ENCODE measurements at places on chromosomes 6 and 20. TPM values are rescaled to one million over a fixed set of nuclear protein-coding genes. Genes with fewer than 3 reads are reported as not detected.

The GSTA2 gene
- 76.1 TPM for total RNA-seq

DNA sequence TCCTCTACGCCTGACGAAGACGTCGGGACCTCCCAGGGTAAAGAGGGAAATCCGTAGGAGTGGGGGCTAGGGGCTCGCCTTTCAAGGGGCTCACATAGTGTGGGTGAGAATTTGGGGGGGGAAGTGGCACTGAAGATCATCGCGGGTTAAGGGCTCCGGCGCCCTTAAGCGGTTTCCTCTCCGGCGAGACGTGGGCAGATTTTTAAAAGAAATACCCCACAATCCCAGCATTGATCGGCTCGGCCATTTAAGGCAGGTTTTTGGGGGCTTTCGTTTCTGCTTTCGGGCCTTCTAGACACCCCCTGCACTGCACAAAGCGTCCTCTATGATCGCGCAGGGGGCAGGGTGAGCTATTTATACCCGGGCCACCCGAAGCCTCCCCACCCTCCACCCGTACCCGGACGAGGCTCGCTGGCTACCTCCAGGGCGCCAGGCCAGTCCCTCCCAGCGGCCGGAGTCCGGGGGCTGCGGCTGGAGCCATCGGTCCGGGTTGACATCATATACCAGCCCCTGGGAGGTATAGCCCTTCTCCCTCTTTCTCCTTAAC, 1.2 kb downstream of the NKX2-2 start:
- DNase-seq = no peak

DNA sequence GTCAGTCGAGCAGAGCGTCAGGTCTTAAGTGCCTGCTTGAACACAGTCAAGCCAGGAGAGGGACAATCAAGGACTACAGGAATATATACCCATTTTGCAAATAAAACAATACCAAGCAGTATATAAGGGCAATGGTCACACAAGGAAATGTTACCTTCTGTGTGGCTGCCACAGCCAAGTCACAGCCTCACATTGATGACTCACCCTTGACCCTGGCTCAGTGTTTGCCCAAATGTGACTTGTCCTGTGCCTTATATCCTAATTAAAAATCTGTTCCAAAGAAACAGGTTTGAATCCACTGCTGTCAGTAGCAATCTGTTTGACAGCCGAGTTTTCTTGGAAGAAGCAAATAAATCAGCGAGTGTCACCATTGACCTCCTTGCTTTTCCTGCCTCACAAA, 34.3 kb downstream of the C6orf89 start:
- peak; percentile 58 for DNase-seq

DNA sequence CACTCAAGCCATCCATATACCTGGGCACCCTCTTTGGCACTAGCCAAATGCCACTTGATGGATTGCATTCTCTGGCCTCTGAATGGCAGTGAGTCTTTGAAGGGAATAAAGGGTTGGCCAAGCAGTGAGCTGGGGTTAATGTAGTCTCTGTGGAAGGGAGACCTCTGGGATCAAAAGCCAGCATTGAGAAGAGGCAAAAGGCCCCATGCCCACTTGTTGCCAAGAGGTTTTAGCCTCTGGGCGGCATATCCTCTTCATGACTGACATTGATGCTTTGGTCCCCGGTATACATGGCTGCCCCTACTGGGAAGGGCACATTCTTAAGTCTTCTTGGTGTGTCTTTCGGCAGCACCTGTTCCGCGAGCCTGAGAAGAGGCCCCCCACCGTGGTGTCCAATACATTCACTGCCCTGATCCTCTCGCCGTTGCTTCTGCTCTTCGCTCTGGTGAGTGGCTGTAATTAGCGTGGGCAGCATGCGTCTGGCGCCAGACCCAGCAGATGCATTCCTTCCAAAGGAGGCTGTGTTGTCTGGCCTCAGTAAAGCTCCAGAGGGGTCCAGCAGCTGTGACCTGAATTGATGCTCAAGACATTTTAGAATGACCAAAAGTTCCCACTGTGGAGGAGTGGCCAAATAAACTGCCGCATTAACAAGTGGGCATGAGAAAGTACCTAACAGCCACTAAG, 29.5 kb downstream of the GHRH start:
- no peak for DNase-seq

- DNase-seq = no peak
Measured at GRCh38 chr6:75268121-75268987, 16.2 kb downstream of the TMEM30A start.

The ACTL10 gene
- total RNA-seq = 4.0 TPM

- peak; percentile 7 for DNase-seq
Measured at GRCh38 chr6:56938649-56939191, 16.2 kb upstream of the BEND6 start.

The SRSF6 gene
- total RNA-seq = 90.6 TPM

- no peak for DNase-seq
Measured at GRCh38 chr6:27545271-27546046, 72.6 kb upstream of the ZNF184 start.

DNA sequence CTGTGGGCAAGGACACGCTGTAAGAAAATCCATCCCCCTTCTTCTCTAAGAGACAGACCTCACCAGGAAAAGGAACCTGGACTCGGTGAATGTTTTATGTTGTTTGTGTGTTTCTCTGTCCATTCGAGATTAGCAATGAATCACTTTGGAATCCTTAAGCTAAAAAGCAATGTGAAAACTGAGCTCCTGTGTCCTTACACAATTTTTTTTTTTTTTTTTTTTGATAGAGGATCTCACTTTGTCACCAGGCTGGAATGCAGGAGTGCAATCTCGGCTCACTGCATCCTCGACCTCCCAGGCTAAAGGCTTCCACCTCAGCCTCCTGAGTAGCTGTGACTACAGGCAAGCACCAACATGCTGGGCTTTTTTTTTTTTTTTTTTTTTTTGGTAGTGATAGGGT, 32.1 kb downstream of the BFSP1 start:
- DNase-seq = no peak

- DNase-seq = no peak
Measured at GRCh38 chr6:90266905-90267621, 29.6 kb downstream of the BACH2 start.

- DNase-seq = no peak
Measured at GRCh38 chr6:45813943-45814342, 201.7 kb downstream of the CLIC5 start.

The RAMACL gene
- total RNA-seq = 10.9 TPM

- DNase-seq = peak; percentile 29
Measured at GRCh38 chr6:167974640-167975344, 22.7 kb upstream of the KIF25 start.

DNA sequence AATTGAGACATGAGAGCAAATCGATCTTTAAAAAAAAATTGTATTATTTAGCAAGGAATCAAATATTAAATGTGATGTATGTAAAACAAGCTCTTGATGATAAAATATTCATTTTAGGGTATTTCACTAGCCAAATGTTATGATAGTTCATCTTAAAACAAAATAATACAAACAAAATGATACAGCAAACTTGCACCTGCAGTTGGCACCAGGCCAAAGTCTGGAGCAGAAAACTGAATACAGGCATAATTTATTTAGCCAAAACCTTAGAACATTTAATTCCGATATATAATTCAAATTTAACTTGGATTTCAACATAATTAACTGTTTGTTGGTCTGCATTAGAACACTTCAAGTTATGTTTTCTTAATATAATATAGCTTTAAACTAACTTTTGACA, 60.9 kb downstream of the EPHA7 start:
- DNase-seq = no peak

All from body of pancreas (tissue), 4 donors.